Forelimb muscle (tissue), 1 donor: ENCODE measurements at places on chromosomes 13 and 19. TPM values are rescaled to one million over a fixed set of nuclear protein-coding genes. Genes with fewer than 3 reads are reported as not detected.

PTH2 gene
- polyA plus RNA-seq, result not detected

KCNC3 gene
- polyA plus RNA-seq, result 1.3 TPM

UBE2L5 gene
- polyA plus RNA-seq, result 0.52 TPM

GRCh38 chr13:53028637-53029203, at the start of gene OLFM4:
OLFM4 (plus strand) TSS chr13:53028813; CDS start chr13:53028837, 24 bp downstream.
- no peak for DNase-seq

DNA sequence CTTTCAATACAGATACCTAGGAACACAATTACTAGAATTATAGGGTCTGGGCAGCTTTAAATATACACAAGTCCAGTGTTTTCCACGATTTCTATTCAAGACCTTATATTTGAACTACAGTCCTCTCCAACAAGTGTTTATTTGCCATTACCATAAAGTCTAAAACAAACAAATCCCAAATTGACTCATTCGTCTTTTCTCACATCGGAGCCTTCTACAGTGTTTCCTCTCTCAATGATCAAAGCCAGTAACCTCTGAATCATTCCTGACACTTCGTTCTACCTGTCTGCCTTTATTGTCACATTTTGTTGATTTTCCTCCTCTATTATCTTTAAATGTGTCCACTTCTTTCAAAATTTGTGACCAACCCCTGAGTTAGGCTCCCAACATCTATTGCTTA, 1356.5 kb upstream of the SLC10A2 start:
- DNase-seq, result no peak

DNA sequence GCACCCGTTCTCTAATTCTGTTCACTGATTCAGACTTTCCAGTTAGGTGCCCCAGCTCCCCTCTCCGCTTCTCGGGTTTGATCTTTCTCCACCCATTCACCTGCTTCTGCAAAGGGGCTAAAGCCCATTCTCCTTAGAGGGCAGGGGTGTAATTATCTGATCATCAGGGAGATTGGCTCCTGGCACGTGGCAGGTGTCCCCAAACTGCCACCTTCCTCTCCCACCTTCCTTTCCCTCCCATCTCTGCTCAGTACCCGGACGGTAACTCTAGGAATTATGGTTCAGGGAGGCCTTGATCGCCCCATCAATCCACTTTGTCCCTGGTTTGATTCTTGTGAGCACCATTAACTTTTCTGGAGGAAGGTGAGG, 212 bp downstream of the FFAR1 start:
- DNase-seq, result no peak

DNA sequence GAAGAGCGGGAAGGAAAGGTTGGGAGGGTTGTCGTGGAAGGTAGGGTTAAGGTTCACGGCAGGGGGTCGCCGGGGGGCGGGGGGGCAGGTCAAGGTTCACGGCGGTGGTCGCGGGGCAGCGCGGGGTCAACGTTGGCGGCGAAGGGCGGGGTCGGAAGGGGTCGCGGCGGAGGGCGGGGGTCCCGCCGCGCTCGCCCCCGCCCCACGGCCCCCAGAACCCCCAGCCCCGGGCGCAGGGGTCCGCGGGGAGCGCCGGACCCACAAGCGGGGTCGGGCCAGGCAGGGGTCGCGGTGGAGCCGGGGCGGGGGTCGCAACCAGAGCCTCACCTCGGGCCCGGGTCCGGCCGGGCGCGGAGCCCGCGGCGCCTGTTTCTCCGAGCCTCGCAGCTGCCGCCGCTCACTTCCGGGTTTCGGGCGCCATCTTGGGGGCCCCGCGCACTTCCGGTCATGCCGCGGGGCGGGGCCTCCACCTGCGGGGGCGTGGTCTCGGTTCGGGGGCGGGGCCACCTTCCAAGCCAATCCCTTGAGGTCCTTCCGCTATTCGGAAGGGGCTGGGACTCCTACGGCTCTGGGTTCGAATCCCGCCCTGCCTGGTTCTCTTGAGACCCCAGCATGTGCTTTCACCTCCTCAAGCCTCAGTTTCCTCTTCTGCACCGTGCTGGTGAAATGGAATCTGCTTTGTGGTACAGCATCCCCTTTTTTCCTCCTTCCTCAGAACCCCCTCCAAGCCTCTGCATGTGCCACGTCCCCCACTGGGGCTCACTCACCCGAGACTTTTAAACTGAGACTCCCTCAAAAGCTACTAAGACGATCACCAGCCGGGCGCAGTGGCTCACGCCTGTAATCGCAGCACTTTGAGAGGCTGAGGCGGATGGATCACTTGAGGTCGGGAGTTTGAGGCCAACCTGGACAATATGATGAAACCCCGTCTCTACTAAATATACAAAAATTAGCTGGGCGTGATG, at the start of gene SBNO2:
Gene SBNO2, minus strand, starts transcription at position 424 of the 965 bp plus-strand sequence. CDS start 19,992 bp downstream, outside the sequence.
- no peak for DNase-seq
